ENCODE measurements at places on chromosomes 4 and X.

- DNase-seq: no peak
Observed at GRCh38 chr4:76083386-76083988, 9.0 kb downstream of the ART3 start.

GRCh38 chr4:25908491-25908901, 5.5 kb upstream of the SMIM20 start:
- no peak for DNase-seq

DNA sequence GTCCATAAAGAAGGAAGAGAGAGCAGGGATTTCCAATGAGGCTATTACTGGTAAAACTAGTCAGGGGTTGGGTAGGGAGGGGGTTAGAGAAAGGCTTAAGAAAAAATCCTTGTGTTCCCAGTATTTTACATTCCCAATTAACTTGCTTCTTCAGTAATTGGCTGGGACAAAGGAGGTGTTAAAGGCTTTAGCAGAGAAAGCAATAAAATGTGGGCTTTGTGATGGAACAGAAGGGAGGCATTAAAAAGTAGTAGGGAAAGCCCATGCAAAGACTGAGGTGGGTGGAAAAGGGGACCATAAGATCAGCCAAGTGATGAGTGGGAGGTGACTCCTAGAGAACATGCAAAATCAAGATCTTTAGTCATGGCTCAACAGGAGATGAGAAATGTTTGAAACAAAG, 1467.2 kb downstream of the RPA4 start:
- no peak for DNase-seq

DNA sequence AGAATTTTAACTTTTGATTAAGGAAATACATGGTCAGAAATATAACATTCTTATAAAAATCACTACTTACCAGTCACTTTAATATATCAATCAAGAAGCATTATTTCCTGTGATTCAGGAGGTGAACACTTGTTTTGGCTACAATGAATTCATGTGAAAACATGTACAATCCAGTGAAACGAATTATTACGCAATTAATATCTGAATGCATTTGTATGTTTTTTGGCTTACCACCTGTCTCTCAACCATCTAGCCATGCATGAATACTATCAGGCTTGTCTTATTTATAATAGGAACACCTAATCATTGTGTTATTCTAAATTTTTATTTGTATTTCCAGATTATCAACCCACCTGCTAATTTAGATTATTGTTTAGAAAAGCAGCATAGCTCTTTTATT, 44.6 kb upstream of the VCX start:
- no peak for DNase-seq

- no peak for DNase-seq
Observed at GRCh38 chr4:119189638-119190037, 22.9 kb upstream of the USP53 start.

DNA sequence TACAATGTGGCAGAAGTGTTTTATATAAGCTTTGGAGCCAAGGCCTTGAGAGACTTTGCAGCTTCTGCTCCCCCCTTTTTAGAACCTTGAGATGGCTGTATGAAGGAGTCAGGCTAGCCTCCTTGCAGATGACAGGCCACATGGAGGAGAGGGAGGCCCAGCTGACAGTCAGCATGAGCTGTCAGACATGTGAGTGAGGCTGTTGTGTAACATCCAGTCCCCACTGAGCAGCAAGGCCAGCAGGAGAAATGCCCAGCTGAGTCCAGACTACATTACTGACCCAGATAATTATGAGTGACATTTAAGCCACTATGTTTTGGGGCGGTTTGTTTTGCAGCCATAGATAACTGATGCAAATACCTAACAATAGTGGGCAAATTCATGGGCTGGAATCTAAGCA, 515.3 kb upstream of the ARX start:
- no peak for DNase-seq

DNA sequence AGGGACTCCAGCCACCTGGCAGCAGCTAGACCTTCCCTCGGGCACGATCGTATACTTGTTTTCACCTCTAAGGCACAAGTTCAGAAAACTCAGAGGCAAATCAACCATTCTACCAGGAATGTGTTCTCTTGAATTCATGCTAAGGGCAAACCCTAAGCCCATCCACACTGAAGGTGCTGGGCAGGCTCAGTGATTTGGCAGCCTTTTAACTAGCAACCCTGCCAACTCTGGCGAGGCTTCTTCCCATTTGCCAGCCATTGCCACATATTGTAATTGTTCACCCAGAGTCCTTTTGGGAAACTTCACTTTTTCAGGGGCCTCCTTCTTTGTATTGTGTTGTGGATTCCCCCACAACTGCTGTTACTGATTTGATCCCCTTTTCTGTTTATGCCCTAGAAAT, 298.6 kb upstream of the LDB2 start:
- no peak for DNase-seq

GRCh38 chrX:15686818-15687685, 22.4 kb upstream of the CLTRN start:
- peak; percentile 24 for DNase-seq

- no peak for DNase-seq
Observed at GRCh38 chr4:182680234-182680653, 236.9 kb downstream of the DCTD start.

DNA sequence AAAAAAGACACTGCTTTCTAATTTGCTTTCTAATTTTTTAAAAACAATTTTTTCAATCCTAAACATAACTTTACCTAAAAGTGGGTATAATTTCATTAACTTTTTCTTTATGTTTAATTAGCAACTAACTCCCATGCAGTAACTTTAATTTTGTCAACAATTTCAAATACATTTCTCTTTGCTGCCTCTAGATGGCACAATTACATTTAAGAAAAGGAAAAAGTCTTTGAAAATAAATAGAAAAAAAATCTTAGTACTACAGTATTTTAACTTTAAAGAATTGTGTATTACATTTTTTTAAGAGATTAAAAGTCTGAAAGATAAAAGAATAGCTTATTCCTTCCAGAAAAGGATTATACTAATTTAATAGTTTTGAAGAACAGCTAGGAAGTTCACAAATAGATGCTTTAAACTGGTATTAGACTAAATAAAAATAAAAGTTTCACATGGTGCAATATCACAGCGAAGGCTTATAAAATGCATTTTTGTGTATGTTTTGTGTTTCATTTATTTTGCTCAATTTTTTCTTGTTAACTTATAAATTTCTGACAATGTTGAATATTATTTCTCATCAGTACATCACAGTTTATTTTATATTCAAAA, 105.1 kb downstream of the ADGRA3 start:
- no peak for DNase-seq

- DNase-seq: no peak
Observed at GRCh38 chr4:106318511-106318910, 2.2 kb downstream of the AIMP1 start.

GRCh38 chr4:179626687-179627086, 2184.4 kb upstream of the AGA start:
- no peak for DNase-seq

DNA sequence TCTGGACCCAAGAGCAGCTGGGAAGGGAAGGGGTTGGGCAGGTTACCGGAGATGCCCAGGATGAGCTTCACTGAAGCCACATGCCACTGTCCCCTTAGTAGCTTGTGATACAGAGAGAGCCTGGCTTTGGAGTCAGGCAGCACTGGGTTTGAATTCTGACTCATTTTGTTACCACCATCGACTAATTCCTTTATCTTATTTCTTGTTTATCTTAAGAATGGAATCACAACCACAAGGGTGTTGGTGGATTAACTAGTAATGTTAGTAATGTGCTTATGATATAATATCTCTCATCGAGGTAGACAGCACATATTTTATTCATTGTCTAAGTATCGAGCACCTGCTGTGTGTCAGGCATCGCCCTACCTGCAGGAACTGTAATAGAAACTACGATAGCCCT, 17.7 kb upstream of the STX18 start:
- DNase-seq: no peak

DNA sequence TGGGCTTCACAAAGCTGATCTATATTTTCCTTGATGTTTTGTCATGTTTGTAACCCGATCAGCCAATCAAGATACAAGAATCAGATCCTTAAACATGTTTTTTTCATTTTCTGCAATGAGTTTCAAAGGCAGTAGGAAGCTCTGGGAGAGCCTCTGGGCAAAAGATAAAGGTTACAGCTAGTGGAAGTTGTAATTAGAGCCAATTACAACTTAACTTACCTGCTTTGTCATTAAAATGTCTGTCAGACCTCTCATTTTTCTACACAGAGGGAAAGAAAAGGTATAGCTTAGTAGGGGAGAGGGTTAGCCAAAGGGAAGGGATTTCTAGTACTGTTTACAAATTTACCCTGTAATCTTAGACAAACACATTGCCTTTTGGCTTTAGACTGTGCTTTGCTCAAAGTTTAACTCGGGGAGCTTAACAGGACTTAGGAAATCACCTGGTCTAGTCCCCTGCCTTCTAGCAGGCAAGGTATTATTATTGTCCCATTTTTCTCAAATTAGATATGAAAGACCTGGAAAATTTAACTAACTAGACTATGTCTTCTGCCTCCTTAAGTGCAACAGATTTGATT, 55.8 kb downstream of the FGF16 start:
- DNase-seq: no peak

- no peak for DNase-seq
Observed at GRCh38 chr4:37839426-37839825, 12.9 kb downstream of the PGM2 start.

DNA sequence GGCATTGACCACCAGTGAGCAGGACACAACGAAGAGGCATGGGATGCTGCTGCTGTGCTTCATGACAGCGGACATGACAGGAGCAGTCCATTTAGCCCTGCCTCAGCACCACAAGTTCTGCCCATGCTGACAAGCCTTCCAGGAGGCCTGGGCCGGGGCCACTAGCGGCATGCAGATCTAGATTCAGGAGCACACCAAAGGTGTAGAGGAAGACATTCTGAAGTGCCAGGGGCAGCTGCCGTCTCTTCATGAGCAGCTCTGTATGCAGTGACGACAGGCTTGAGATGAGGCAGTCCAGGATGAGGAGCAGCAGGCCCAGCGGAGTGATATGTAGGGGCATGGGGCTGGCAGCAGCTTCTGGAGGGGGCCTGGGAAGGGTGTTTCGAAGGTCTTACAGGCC, 38.5 kb upstream of the SLC4A4 start:
- no peak for DNase-seq

- no peak for DNase-seq
Observed at GRCh38 chr4:14787221-14787620, 215.1 kb upstream of the CPEB2 start.

DNA sequence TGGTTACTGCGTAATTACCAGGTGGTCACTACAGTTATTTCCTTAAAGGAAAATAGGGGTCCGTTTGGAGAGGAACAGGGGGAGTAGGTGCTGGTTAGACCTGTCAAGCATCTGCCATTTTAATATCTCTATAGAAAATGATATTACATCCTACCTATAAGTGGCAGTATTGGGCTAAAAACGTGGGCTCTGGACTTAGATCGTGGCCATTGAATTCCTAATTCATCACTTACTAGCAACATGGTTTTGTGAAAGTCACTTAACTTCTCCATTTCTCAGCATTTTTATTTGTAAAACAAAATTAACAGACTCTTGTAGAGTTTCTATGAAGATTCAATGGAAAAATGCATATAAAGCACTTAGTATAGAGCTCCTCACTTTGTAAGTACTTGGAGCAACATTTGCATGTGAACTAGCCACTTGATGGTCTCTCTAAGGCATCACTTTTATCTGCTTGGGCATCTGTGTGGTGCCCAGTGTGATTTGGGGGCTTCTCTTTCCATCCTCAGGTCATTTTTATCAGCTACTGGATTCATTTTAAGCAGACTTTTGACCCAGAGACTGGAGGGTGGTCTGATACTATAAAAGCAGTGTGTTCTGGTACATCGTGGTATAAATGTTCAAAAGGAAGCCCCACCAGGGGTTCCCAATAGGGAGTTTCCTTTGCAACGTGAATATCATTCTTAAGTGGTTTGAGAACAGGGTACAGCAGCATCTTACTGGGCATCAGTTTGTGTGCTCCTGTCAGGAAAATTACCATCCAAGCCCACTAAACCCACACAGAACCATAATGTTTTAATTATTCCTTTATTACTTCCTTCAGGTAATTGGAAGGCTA, 42.7 kb upstream of the RASSF6 start:
- DNase-seq: no peak

DNA sequence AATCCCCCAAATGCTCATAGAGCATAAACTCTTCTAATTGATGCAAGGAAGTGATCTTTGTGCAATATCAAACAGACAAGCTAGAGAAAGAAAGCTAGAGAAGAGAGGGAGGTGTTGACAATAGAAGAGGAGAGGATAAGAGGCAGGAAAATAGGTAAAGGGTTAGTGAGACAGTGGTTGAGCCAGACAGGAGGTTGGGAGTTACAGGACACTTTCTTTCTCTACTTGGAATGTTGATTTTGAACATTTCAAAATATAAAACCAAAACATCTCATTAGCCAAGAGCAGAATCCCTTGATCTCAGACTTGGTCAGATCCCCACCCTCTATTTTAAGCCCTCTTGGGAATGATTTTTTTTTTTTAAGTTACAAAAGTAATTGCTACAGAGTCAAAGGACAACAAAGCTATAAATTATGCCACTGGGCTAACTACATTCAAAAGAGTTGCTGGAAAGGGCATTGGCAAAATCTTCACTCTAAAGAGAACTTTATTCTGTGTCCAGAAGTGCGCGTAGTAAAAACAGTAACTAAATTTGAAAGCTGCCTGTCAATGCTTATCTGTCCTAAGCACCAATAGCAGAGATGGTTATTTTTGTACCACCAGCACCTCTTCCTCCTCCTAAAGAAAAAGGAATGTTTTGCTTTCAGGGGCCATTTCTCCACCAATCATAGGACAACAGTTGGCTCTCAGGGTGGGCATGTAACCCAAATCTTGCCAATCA, 133.8 kb downstream of the PDGFC start:
- no peak for DNase-seq

GRCh38 chrX:154490021-154490413, 412 bp downstream of the SLC10A3 start:
- no peak for DNase-seq

GRCh38 chrX:40154250-40154852, 56.6 kb upstream of the BCOR start:
- DNase-seq: no peak

- DNase-seq: peak; percentile 65
Observed at GRCh38 chr4:38730830-38731646, 51.8 kb downstream of the TLR10 start.

GRCh38 chr4:175457956-175458355, 354.1 kb downstream of the GPM6A start:
- DNase-seq: no peak

DNA sequence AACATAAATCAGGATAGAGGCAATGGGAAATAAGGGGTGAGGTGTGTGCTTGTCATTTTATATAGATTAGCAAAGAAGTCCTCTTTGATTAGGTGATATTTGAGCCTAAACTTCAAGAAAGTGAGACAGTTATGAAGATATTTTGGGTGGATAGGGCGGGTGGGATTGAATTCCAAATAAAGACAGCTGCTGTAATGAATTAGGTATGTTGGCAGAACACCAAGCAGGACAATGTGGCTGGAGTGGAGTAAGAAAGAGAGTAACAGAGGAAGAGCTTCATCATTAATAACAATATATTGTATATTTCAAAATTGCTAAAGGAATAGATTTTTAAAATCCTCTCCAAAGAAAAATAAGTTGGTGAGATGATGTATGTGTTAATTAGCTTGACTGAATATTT, 91.0 kb upstream of the CENPE start:
- DNase-seq: no peak

GRCh38 chrX:119602701-119603255, 3.4 kb downstream of the NKRF start:
- no peak for DNase-seq

GRCh38 chrX:111850975-111851374, 25.0 kb upstream of the TRPC5OS start:
- DNase-seq: no peak

Measured in activated T-helper 1 cell treated with Interleukin-2 at 50 U/mL for 16 hours (primary cell).